ENCODE measurements at places on chromosomes 6 and 20. TPM values are rescaled to one million over a fixed set of nuclear protein-coding genes. Genes with fewer than 3 reads are reported as not detected.

FAM210B gene
- 39.5 TPM for total RNA-seq

HCK gene
- 49.0 TPM for total RNA-seq

TRERF1 gene
- 3.8 TPM for total RNA-seq

CD109 gene
- total RNA-seq = 22.1 TPM

COMMD7 gene
- 36.3 TPM for total RNA-seq

C20orf96 gene
- total RNA-seq = 8.8 TPM

SDC4 gene
- 345 TPM for total RNA-seq

MMUT gene
- total RNA-seq = 23.3 TPM

MAS1 gene
- total RNA-seq = not detected

AVP gene
- total RNA-seq = not detected

PCSK2 gene
- 17.7 TPM for total RNA-seq

GPR6 gene
- not detected for total RNA-seq

BCAS1 gene
- 0.81 TPM for total RNA-seq

GJA1 gene
- total RNA-seq = 127 TPM

HLA-DRB1 gene
- total RNA-seq = 335 TPM

MOG gene
- not detected for total RNA-seq

SNX9 gene
- total RNA-seq = 25.0 TPM

GNMT gene
- 1.4 TPM for total RNA-seq

PGC gene
- 1,050 TPM for total RNA-seq

SLC17A1 gene
- total RNA-seq = not detected

ADGRB3 gene
- 3.5 TPM for total RNA-seq

TEAD3 gene
- total RNA-seq = 23.4 TPM

LBP gene
- 0.26 TPM for total RNA-seq

MYLK4 gene
- total RNA-seq = 0.84 TPM

FOXQ1 gene
- total RNA-seq = 12.3 TPM

POU5F1 gene
- 2.8 TPM for total RNA-seq

DYNLT1 gene
- 104 TPM for total RNA-seq

PAX1 gene
- total RNA-seq = not detected

SRC gene
- 64.0 TPM for total RNA-seq

RBPJL gene
- not detected for total RNA-seq

CST3 gene
- total RNA-seq = 666 TPM

PPP1R14C gene
- 10.0 TPM for total RNA-seq

SULF2 gene
- total RNA-seq = 52.8 TPM

UBD gene
- total RNA-seq = 1.1 TPM

LY6G6F gene
- total RNA-seq = not detected

DNMT3B gene
- 0.84 TPM for total RNA-seq

BPIFB1 gene
- total RNA-seq = 0.67 TPM

MOXD1 gene
- total RNA-seq = 24.0 TPM

RGS17 gene
- 0.26 TPM for total RNA-seq

TGIF2 gene
- total RNA-seq = 16.8 TPM

NRSN1 gene
- not detected for total RNA-seq

STAU1 gene
- 76.0 TPM for total RNA-seq

SIRPB2 gene
- total RNA-seq = 14.3 TPM

Data from upper lobe of right lung (tissue), 1 donor.